ENCODE measurements at places on chromosomes 4 and X. TPM values are rescaled to one million over a fixed set of nuclear protein-coding genes. Genes with fewer than 3 reads are reported as not detected.

VCX3A gene
- total RNA-seq: not detected

NWD2 gene
- 0.42 TPM for total RNA-seq

GRCh38 chr4:6727081-6727942, 11.3 kb downstream of the BLOC1S4 start:
- no peak for DNase-seq

GRCh38 chr4:139802488-139802887, 136.9 kb downstream of the MGST2 start:
- no peak for DNase-seq

DNA sequence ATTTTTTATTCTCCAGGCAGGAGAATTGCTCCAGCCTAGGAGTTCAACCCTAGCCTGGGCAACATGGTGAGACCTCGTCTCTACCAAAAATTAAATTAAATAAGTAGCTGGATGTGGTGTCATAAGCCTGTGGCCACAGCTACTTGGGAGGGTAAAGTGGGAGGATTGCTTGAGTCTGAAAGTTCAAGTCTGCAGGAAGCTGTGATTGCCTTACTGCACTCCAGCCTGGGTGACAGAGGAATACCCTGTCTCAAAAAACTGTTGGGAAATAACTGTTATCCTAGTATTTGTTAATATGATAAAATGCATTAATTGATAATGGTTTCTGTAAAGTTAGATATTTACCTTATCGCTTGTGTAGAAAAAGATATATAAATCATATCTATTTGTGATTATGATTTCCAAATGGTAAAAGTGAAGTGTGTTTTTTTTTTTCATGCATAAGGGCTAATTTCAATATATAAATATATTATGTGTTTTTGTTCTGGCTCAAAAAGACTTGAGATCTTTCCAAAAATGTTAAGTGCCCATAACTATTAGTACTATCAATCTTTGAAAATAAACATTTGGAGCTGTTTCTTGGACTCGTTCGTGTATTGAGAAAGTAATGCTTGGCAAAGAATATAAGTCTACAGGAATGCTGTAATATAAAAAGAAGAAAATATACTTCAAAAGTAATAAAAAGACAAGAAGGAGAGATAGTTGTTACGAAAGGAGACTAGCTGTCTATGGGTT, 396.6 kb downstream of the ADGRL3 start:
- DNase-seq: no peak

Measured in colonic mucosa (tissue), 4 donors.